ENCODE measurements at places on chromosomes 2 and 18.

GRCh38 chr18:11245879-11246278 is 96.5 kb upstream of the PIEZO2 start:
- no peak for DNase-seq

DNA sequence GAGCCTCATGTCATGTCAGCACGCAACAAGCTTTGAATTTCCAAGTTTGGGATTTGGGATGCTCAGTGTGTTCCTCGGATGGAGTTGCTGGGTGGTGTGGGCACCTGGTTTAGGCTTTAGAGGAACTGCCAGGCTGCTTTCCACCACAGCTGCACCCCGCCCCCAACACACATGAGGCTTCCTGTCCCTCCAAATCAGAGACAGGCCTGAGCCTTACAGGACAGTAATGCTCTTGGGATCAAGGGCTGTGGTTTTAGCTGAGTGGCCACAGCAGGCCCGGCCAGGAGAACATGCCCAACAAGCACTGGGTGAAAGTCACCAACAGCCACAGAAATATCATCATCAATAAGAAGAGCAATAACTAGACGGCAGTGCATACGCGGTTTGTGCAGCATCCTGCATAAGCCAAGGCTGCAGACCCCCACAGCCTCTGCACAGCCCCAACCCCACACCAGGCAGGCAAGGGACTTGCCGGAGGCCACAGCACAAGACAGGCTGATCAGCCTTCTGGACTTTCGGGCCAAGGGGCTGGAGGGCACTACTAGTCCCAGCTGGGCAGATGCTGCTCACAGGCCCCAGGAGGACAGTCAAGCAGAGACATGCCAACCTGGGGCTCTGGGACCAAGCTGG is 29.7 kb upstream of the GPC1 start:
- DNase-seq, result no peak

DNA sequence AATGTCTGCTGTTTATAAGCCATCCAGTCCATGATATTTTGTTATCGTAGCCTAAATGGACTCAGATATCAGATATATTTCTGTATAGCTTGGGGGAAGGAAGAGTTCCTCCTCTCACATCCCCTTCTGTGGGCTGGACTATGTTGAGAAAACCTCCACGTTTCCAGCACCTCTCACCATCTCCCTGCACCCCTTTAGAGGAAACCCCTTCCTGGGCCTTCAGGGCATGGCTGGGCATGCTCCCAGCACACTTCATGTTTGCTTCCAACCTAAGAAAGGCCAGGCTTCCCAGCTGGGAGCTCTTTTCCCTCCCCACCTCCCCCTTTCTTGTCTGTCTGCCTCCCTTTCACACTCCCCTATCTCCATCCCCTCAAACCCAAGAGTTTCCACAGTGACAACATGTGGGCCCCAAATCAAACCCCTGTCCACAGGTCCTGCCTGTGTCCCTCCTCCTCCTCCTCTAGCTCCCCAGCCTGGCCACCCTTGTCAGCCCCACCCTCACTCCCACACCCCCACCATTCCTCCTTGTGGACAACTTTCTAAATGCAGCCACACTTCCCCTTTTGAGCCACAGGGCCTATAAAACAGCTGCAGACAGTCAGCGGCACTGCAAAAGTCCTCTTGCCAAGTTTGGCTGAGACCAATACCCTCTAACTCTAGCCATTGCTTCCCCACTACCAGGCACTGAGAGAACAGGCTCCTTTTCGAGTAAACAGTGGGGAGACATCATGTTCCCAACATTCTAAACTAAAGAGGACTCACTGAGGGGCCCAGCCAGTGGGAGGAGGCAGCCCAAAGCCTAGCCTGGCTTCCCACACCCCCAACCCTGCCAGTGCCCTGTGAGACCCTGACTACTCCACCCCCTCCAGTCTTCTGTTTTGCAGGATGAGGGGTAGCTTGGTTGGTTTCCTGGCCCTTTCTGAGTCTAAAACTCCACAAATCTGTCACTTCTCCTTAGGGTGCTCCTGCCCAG is 120.5 kb downstream of the ZFP36L2 start:
- DNase-seq, result no peak

- DNase-seq, result no peak
Observed at GRCh38 chr2:43168016-43168369, 58.4 kb downstream of the ZFP36L2 start.

DNA sequence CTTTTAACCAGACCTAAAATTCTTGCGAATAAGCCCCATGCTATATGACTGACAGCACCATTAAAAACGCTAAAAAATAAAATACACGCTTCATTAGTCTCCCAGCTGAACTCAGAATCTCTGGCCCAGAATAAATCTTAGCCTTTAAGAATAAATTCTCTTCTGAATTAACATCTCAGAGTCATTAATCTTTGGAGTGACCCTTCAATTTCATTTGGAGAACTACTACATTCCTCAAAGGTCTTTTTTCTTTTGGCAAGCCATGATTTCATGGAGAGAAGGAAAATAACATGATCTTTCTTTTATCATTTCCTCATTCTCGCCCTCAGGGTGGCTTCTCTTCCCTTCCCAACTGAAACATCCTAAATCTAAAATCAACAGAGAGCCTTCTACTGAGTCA is 259.0 kb downstream of the AFF3 start:
- no peak for DNase-seq

DNA sequence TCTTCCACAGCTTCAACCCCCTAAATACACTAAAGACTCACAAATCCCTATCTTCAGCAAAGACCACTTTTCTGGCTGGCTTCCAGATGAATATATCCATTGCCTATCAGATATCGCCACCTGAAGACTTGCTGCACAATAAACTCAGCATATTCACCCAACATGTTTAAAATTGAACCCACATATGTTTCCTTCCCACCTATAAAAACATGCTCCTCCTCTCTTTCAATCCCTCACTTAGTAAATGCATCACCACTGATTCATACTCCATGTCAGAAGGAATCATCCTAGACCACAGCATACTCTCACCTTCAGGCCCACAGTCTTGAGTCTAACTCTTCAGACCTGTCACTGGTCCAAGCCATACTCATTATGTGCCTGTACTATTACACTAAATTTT is 5.3 kb downstream of the SPC25 start:
- DNase-seq, result no peak

GRCh38 chr2:35067420-35067819 is 1288.2 kb upstream of the CRIM1 start:
- no peak for DNase-seq

DNA sequence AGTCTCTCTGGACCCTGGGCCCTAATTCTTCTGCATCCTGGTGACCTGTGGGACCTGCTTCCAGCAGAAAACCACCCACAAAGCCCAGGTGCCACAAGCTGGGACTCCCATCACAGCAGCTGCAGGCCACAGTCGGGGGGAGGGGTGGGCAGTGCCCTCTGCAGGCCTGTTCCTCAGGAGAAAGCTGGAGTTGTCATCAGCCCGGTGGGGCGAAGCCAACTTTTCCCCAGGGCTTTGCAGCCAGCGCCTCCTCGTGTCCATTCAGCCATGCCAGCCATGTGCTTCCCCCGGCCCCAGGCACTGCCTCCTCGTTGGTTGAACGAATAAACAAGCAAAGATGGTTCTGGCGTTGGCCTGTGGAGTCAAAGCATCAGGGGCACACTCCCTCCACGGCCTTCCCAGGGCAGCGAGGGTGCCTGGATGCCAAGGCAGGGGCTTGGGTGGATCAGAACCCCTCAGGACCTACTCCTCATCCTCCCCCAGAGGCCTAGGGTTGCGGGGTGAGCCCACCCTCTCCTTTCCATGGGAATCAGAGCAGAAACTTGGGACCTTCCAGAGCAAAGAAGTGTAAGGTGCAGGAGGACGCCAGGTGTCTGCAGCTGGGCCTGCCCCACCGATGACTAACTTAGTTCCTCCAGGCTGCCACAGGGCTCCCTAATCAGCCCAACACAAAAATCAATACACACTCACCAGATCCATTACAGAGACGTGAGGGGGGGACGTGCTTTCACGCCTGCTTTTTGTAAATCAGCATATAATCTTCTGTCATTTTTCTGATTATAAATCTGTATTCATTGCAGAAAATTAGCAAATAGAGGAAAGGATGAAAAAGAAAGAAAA is 75.7 kb upstream of the RAB6C start:
- no peak for DNase-seq

DNA sequence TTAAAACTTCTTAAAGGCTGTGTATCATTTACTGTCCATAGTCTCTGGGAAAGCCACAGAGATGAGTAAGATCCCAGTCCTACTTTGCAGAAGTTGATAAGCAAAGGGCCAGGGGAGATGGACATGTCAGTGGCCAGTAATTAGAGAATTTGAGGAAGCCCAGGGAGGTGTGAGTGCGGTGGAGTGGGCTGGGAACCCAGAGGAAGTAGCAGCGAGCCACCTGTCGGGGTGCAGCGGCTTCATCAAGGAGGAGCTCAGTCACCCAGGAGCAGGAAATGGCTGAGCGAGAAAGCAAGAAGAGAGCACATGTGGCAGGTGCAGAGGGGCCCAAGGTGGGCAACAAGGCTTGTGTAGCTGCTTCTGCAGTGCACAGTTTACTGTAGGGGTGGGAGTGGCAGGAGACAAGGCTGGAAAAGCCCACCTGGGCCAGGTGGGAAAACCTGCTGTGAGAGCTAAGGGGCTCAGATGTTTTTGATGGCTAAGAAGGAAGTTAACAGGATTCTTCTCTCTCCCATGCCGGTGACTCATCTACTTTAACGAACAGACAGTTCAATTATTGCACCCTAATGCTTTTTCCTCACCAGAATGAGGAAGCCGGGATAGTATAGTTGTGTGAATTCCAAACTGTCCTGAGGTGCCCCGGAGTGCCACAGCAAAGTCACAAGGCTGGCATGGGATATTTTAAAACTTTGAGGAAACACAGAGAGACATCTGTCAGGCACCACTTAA is 34.8 kb upstream of the MGAT5 start:
- DNase-seq, result peak; percentile 46

DNA sequence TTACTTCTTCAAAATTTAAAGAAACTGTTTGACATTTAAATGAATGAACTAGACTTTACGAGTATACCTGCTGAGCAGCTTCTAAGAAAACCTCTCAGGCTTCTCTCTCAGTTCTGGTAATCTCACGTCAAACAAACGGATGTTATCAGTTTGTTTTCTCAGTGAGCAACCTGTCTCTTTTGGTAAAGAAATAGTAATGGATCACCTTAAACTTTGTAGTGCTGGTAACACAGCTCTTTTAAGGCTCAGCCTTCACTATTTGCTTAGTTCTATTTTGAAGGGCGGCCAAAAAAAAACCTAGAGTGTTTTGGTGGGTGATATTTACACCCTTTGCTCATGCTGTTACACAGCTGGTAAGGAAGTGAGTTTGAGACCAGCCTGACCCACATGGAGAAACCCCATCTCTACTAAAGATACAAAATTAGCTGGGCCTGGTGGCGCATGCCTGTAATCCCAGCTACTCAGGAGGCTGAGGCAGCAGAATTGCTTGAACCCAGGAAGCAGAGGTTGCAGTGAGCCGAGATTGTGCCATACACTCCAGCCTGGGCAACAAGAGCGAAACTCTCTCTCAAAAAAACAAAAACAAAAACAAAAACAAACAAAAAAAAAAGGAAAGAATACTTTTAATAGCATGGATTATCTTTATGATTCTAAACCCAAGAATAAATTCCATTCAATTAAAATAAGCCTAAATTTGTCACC is 15.9 kb downstream of the FN1 start:
- DNase-seq, result no peak

DNA sequence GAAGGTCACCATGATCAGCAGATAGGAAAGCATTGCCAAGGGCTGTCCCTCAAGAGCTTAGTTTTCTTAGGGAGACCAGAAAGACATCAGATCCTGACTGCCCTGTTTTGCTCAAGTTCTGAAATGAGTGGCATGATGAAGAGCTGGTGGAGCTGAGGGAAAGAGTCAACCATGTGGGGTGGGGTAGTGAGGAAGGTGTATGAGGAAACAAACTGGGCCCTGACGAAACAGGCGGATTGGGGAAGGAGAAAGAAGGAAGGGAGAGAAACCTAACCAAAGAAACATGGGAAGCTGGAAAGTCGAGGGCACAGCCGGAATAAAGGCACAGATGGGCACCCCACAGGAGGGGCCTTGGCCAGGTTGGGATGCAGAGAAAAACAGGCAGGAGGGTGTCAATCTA is 8.0 kb downstream of the TGOLN2 start:
- no peak for DNase-seq

DNA sequence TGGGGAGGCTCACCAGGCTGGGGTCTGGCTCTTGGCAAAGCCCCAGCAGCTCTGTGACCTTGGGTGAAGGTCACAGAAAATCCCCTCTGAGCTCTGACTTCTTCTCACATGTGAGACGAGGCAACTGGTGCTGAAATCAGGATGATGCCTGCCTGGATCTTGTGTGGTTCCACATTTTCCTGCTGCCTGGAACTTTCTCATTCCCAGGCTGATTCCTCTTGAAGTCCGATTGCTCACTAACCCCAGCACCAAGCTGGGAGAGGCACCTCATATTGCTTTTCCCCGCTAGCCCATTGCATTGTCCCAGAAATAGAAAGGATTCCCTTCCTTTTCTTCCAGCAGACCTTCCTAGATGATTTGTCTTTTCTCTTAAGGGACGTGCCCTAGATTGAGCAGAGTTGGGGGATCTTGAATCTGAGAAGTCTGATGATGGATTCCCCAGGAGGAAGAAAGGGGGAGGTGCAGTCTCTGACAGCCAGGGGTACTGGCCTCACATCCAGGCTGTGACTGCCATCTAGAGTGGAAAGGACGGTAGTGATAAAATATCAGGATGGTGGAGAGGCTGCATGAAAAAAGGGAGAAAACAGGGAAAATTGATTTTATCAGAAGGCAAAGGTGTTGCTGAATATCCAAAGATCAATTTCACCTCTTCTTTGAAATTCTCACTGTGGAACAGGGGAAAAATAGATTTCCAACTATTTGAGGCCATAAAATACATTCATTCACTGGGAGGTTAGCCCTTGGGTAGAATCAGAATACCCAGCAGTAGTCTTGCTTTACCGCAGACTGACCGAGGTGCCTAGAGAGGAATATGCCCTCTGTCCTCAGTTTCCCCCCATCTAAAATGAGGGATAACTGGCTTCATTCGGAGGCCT is 96.3 kb downstream of the FAM210A start:
- peak; percentile 61 for DNase-seq

GRCh38 chr18:32152705-32153448 is 37.0 kb upstream of the MEP1B start:
- DNase-seq, result no peak

DNA sequence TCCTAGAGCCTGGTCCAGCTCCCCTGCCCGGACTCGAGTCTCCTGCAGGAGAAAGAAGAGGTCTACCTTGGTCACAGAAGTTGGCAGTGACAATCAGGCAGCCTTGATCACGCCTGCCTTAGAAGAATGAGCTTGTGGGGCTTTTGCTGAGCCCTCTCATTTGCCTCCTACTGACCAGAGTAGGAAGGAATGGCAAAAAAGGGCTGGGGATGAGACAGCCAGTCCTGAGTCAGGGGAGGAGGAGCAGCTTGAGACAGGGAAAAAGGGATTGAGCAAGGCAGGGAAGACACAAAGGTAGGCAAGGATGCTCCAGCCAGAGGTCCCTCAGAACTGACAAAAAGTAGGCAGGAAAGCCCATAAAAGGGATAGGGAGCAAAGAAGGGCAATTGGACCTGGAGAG is 6.0 kb downstream of the WDR54 start:
- DNase-seq, result no peak

DNA sequence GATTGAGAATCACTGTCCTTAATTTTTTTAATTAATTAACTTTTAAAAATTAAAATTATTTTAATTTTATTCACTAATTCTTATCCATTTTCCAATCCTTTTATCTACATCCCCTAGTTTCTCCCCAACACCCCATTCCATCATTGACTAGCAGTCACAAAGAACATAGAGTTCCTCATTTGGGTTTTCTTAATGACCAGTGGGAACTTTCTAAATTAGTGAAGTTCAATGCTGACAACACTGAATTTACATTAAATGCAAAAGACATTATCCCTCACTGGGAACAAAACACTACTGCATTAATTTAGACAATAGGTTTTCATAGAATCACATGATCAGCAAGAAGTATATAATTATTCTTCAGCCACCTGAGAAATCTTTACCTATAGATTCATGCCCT is 80.6 kb upstream of the GLS start:
- DNase-seq, result no peak

Measured in stimulated activated CD4-positive, alpha-beta T cell treated with anti-CD3 and anti-CD28 coated beads, Interleukin-15, amount 100 ng/mL, for 24 hours (primary cell).